ENCODE measurements at places on chromosomes 12 and 14. TPM values are rescaled to one million over a fixed set of nuclear protein-coding genes. Genes with fewer than 3 reads are reported as not detected.

RASSF8 gene
- not detected for polyA plus RNA-seq

L3HYPDH gene
- polyA plus RNA-seq = 4.0 TPM

DNA sequence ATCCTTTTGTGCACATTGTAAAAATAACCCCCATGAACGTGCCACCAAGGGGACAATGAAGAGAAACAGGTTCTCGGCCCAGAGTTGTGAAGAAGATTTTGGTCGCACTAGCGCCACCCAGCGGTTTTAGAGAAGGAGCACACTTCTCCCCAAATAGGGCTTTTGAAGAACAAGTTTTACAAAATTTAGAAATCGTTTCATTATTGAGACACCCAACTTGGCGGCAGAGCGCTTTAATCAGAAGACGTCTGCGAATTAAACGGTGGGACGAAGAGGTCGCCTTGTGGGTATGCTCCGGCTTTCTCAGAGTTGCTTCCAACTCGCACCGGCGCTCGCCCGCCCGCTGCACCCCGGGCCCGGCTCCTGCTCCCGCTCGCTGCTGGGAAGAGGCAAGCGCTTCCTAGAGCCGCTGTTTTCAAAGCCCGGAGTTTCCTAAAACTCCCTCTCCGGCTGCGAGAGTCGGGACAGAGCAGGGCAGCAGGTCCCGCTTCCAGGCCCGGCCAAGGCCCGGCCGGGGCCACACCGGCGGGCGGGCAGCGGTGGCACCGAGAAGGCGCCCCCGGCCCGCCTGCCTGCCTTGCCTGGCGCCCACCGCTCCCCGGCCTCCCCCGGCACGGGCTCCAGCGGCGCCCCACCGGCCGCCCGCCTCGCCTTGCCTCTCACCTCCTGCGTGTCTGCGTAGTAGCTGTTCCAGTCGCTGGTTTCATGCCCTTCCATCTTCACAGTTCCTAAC lies 645 bp downstream of the FOXA1 start:
- H3K27ac ChIP-seq = no peak overlapping the region
- no peak for DNase-seq

GRCh38 chr14:49930720-49931119 lies 37.8 kb downstream of the ARF6 start:
- H3K36me3 ChIP-seq = no peaks in the 10 kb centered on the region
- no peak overlapping the region for H3K4me3 ChIP-seq
- no peak overlapping the region for H3K27ac ChIP-seq
- H3K27me3 ChIP-seq = no peaks in the 10 kb centered on the region

- H3K4me1 ChIP-seq = peaks cover 66% of the 10 kb centered on the region
- H3K27ac ChIP-seq = peak overlapping the region; percentile 6
- peaks cover 8% of the 10 kb centered on the region for H3K36me3 ChIP-seq
- no peak overlapping the region for H3K4me3 ChIP-seq
- no peaks in the 10 kb centered on the region for H3K27me3 ChIP-seq
- no peak for DNase-seq
Observed at GRCh38 chr14:91119556-91120311, 5.9 kb downstream of the DGLUCY start.
